H9 (cell line): ENCODE measurements at places on chromosomes 11 and 22.

DNA sequence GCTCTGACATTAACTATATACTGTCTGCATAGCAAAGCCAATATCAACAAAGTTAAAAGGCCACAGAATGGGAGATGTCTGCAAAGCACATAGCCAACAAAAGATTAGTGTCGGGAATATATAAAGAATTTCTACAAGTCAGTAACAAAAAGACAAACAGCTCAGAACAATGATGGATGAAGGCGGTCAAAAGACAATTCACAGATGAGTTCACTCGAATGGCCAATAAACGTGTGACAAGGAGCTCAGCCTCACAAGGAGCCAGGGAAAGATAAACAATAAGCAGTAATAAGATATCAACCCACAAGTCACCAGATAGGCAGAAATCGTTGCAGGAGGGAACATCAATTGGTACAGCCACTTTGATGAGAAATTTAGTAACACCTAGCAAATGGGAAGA is 106.0 kb upstream of the ISX start:
- no peak for DNase-seq
- H3K27me3 ChIP-seq: no peaks in the 10 kb centered on the region
- H3K27ac ChIP-seq: no peak overlapping the region
- H3K4me3 ChIP-seq: no peak overlapping the region

DNA sequence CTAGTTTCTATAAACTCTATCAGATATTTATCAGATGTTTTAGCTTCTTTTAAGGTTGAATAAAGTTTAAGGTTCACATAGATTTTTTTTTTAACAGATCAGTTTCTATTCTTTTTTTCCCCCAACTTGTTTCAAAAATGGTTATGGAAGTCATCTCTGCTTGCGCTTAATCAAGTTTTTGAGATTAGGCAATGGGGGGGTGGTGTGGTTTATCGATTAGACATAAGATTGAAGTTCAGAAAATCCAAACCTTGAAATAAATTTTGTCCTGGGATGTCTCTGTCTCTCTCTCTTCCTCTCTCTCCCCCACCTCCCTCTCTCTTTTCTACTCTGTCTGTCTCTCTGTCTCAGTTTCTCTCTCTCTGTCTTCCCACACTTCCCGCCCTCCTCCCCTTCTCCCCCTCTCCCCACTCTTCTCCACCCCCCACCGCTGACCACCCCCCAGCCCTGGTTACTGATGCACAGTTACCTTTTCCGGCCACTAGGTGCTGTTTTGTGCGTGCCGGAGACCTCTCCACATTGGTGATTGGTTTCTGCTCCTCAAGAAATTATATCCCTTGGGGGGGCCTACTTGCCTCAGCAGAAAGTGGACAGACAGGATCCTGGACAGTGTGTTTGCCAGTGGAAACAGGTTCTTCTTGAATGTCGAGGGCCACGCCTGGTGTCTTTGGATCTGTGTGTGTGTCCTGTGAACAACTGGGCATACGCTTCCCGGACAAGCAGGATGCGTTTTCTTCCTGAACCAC is 29.7 kb upstream of the ANO1 start:
- no peak overlapping the region for H3K4me3 ChIP-seq
- no peak overlapping the region for H3K27ac ChIP-seq
- peak; percentile 56 for DNase-seq
- H3K36me3 ChIP-seq: no peaks in the 10 kb centered on the region
- no peaks in the 10 kb centered on the region for H3K27me3 ChIP-seq

GRCh38 chr11:27319072-27319471 is 43.9 kb downstream of the CCDC34 start:
- H3K27ac ChIP-seq: no peak overlapping the region
- no peak for DNase-seq
- no peaks in the 10 kb centered on the region for H3K27me3 ChIP-seq
- H3K36me3 ChIP-seq: peaks cover 14% of the 10 kb centered on the region

DNA sequence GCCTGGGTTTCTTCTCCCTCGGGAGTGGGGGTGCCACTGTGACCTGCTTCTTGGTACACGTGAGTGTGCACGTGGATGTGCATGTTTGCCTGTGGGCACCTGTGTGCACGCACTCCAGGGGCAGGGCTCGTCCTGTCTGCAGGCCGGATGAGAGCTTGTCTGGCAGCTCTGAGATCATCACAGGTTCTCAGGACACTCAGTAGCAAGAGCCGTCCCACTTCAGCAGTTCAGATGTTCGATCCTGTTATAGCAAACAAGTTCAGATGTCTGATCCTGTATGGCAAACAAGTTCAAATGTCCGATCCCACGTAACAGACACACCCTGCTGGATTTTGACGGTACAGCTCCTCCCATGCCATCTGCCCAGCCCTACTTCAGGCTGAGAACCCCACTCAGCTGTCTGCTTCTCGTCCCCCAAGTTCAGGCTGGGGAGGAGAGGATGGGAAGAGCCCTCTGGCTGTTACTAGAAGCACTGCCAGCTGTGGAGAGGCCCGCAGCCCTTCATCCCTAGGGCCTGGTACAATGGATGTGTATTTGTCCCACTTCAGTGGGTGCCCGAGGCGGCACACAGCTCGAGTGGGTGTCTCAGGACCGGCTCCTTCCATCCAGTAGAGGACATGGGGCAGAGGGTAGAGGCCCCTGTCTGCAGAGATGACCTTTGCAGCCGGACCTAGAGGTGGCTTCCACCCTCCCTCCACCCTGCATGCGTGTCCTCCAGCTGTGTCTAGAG is 1126.9 kb downstream of the BRD1 start:
- H3K27me3 ChIP-seq: no peaks in the 10 kb centered on the region
- H3K4me1 ChIP-seq: no peaks in the 10 kb centered on the region; the same call in 1 of the 2 replicates
- no peak overlapping the region for H3K27ac ChIP-seq
- no peak overlapping the region for H3K4me3 ChIP-seq
- DNase-seq: no peak
- H3K36me3 ChIP-seq: no peaks in the 10 kb centered on the region

DNA sequence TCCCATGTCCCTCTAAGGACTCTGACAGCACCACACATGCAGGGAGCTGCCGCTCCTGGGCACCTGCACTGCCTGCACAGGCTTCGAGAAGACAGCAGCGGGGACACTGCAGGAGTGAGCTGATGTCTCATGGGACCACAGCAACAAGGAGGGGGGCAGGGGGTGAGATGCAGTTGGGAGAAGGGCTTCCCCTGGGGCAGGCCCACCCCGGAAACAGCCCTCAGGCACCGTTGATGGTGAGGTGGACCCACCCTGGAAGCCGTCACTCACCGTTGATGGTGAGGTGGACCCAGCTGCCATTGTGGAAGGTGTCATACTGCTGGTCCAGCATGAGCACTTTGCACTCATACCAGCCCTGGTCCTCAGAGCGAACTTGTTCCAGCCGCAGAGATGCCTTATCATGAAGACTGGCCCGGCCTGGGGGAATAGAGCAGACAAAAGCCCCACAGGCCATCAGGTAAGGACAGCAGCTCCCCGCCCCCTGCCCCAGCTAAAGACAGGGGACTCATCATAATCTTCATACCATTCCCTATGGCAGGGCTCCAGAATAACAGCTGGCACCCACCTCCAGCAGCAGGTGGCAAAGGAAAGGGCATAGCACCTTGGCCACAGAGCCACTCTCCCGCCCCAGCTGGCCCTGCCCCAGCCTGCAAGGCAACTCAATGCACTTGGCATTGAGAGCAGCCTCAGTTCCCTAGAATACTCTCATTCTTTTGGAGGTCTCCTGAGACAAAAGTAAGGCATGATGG is 12.6 kb downstream of the IGSF9B start:
- no peak overlapping the region for H3K4me3 ChIP-seq
- H3K4me1 ChIP-seq: peaks cover 11% of the 10 kb centered on the region; the same call in 1 of the 2 replicates
- no peak overlapping the region for H3K27ac ChIP-seq

DNA sequence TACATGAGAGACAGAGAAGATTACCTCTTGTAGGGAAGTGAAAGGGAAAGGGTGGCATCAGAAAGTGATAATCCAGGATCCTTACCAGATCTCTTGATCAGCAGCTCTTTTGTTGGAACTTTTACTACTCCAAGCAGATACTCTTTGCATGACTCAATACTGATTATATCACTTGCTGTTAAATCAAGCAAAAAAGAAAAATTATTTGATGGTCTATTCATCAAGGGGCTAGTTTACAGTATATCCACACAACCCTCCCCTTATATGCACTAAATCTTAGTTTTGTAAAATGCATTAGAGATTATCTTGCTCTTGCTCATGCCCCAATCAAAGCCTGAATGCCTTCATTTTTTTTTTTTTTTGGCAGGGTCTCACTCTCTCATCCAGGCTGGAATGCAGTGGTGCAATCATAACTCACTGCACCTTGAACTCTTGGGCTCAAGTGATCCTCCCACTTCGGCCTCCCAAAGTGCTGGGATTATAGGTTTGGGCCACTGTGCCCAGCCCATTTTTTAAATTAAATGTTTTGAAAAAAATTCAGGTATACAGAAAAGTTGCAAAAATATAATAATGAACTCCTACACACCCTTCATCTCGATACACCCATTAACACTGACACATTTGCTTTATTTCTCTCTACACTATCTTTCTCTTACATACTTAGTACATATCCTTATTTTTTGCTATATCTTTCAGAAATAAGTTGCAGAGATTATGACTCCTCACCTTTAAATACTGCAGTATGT is 76.1 kb upstream of the UCP3 start:
- H3K4me3 ChIP-seq: no peak overlapping the region
- no peak for DNase-seq
- H3K27me3 ChIP-seq: no peaks in the 10 kb centered on the region
- H3K27ac ChIP-seq: no peak overlapping the region

DNA sequence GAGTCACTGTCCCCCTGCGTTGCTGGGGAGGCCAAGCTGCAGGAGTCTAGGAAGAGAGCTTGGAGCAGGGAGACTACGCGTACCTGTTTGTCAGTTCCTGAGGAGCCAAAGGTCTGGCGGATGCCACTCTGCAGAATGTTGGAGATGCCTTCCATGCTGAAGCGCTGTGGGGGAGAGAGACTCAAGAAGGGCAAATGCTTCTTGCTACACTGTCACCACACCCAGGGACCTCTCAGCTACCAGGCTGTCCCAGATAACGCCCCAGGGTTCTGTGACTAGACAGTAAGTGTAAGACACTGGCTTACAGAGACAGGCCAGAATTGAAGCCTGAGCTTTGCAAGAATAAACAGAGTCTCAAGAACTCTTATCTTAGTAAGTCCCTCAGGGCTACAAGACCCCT is 42.0 kb downstream of the FEZ1 start:
- peaks cover 4% of the 10 kb centered on the region for H3K4me1 ChIP-seq
- H3K36me3 ChIP-seq: peaks cover 3% of the 10 kb centered on the region; the same call in 2 of the 3 replicates
- H3K27ac ChIP-seq: no peak overlapping the region
- no peak overlapping the region for H3K4me3 ChIP-seq

DNA sequence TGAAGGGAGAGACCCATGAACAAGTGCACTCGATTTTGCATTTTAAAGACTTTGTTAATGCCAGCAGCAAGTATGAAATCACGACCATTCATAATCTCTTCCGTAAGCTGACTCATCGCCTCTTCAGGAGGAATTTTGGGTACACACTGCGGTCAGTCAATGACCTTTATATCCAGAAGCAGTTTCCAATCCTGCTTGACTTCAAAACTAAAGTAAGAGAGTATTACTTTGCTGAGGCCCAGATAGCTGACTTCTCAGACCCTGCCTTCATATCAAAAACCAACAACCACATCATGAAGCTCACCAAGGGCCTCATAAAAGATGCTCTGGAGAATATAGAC is 5.9 kb downstream of the SERPIND1 start:
- H3K36me3 ChIP-seq: no peaks in the 10 kb centered on the region
- no peaks in the 10 kb centered on the region for H3K27me3 ChIP-seq
- H3K27ac ChIP-seq: no peak overlapping the region
- no peak for DNase-seq
- no peak overlapping the region for H3K4me3 ChIP-seq
- no peaks in the 10 kb centered on the region; the same call in none of the 2 replicates for H3K4me1 ChIP-seq
